ENCODE measurements at places on chromosomes 2 and 18.
A peak's percentile ranks its signal among the peaks of the same experiment; 100 is the strongest.

GRCh38 chr2:72919414-72920317 is 2.3 kb downstream of the EMX1 start:
- no peak for DNase-seq

- DNase-seq, result no peak
Measured at GRCh38 chr18:48319801-48320638, 89.2 kb downstream of the ZBTB7C start.

DNA sequence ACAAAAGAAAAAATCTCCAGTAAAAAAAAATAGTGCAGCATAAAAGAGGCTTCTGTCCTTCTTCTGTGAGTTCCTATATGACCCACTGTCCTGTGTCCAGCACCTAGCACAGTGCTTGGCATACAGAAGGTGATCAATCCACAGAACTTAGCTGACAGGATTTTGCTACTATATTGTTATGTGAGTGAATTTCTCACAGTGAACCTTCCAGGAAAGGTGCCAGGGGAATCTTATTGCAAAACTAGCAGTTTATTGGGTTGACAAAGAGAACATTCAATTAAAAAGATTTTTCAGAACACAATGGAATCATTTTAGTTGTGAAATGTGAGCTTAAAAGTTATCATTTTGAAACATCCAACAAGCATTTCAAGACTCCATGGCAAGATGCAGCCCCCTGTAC is 12.4 kb upstream of the TRIB2 start:
- DNase-seq, result no peak

- no peak for DNase-seq
Measured at GRCh38 chr18:64091526-64091925, 57.4 kb downstream of the LINC00305 start.

- no peak for DNase-seq
Measured at GRCh38 chr2:17637131-17637906, 96.8 kb downstream of the VSNL1 start.

DNA sequence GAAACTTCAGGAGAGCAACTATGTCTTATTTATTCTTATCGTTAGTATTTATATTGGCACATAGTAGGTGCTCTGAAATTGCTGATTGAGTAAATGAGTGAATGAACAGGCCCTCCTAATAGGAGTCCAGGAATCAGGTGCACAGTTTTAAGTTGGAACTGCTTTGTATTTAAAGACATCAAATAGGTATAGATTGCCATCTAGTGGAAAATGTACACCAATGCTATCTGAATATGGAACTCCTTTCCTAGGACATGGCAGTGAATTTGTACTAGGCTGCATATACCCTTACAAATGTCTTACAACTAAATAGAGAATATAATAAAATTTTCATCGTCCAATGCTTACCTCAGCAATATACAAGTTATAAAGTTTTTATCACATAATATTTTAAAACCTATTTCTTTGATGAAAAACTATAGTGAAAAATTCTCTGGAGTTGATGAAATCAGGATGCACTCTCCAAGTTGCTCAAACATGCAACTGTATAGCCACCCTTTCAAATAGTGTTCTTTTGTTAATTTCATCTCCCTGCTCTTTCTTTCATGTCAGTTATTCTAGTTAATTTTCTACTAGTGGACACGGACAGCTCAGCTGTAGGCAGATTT is 318.9 kb upstream of the SYT4 start:
- DNase-seq, result peak; percentile 2

GRCh38 chr2:178244777-178245176 is 50.5 kb downstream of the OSBPL6 start:
- no peak for DNase-seq

DNA sequence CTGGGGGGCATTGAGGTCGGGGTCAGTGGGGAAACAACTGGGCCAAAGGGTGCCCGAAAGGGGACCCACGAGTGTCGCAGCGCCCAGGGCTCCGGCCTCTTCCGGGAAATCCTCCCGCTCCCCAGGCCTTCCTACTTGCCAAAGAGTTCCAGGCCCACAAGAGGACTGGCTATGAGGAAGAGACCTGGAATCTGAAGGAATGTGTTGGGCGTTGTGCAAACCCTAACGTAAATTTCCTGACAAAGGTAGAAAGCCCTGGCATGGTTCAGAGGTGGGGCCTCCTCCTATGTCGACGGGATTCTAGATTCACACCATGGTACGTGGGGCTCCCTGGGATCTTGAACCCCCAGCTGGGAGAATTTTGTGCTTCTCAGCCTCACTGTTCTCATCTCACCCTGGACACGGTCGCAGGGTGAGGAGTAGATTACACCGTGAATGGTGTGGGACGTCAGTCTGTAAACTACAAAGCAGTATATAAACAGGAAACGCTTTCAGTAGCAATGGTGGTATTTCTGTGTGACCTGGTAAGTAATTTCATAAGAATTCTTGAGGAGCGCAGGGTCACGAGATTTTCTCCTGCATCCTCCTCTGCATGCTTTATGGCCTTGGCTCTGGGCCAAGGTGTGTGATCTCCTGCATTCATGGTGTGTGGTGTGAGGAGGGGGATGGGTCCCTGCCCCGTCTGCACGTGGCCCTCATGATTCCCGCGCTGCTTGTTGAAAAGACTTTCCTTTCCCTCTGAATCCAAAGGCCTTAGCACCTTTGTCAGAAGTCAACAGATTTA is 868 bp downstream of the HSBP1L1 start:
- DNase-seq, result peak; percentile 68

DNA sequence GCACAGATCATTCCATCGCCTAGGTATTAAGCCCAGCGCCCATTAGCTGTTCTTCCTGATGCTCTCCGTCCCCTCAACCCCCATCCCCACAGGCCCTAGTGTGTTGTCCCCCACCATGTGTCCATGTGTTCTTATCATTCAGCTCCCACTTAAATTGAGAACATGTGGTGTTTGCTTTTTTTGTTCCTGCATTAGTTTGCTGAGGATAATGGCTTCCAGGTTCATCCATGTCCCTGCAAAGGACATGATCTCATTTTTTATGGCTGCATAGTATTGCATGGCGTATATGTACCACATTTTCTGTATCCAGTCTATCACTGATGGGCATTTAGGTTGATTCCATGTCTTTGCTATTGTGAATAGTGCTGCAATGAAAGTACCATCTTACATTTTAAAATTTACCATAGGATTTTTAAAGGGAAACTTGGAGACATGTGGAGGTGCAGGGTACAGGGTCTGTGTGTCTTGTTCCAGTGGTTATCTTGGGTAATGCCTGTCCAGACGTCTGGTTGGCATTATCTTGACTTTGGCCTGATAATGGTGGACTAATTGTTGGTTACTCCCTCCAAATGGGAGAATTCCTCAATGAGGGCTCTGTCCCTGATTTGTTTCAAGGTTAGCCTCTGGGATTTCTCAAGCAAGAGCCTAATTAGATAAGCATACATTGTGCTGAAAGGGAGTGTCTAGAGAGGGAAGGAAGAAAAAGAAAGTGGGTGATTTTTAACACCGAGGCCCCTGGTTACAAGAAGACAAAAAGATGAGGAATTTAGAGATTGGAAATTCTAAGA is 21.6 kb downstream of the KLHL23 start:
- DNase-seq, result no peak
